ENCODE measurements at places on chromosomes 16 and 17. TPM values are rescaled to one million over a fixed set of nuclear protein-coding genes. Genes with fewer than 3 reads are reported as not detected.

- no peak for DNase-seq
Measured at GRCh38 chr17:73013301-73013700, 79.2 kb downstream of the SLC39A11 start.

DNA sequence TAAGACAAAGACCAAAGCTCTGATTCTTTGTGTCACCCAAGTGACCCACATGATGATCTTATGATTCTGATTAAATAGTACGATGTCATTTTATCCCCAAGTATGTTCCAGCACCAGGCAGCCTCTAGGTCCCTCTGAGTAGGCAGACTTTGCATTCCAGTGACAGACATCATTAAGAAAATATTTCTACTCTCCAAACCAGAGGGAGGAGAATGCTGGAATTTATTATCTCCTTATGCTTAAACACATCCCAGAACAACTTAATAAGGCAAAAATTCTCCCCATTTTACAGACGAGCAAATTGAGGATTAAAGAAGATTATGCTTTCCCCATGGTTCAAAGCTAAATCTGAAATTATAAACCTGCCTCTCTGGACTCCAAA is 192.8 kb upstream of the CDH11 start:
- DNase-seq, result no peak

DNA sequence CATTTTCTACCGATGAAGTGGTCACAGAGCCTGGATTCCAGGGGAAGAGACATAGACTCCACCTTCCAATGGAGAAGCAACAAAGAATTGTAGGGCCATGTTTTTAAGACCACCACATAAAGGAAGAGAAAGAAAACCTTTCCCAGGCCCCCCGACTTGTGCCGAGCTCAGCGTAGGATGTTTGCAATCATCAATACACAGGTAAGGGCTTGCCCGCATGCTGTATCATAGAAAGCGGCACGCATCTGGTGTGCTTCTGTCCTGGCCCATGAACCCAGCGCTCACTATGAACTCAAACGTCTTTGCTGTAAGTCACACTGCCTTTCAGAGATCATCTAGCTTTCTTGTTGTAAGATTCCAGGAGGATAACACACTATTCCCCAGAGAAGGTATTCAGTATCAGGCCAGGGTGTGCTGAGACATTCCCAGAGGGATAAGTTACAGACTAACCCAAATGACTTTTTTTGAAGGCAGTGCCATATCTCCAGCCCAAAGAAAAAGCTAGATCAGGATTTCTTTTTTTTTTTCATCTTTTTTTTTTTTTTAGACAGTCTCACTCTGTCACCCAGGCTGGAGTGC is 79.5 kb upstream of the RPL38 start:
- no peak for DNase-seq

SECTM1 gene
- 3.8 TPM for total RNA-seq

IL21R gene
- total RNA-seq, result 91.4 TPM

TMEM204 gene
- 16.2 TPM for total RNA-seq

GRCh38 chr16:89618109-89618998 is 4.9 kb downstream of the DPEP1 start:
- no peak for DNase-seq

DNA sequence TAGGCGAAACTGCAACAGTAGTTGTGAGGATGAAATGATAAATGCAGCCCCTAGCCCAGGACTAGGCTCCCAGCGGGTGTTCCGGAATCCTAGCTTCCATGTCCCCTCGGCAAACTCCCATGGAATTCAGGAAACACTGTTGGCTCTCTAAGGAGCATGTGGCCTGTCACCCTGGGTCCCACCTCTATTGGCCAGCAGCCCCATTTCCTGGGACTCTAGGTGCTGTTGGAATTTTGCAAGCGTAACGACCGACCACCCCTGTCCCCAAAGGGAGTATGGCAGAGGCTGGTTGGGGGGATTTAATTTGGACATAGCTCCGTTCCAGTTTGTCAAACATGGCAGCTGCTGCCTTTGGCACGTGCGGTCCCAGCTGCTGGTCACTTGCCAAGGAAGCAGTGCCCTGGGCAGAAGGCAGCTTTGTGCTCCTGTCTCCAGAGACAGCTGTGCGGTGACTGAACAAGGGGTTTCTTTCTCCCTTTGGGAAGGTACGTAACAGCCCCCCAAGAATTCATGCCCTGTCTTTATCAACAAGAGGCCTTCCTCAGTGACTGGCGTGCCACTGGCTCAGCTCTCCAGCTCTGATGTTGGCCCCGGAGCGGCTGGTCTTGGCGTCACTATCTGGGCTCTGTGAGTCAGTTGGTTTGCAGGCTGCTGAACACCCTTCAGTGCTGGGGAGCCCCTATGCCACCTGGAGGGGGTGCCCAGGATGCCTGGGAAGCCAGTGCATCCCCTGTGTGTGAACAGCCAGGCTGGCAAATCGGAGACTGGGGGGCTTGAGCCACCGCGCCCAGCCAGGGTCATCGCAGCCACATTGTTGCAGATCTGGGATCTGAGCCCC is 235.2 kb upstream of the TNRC6C start:
- DNase-seq, result no peak

DNA sequence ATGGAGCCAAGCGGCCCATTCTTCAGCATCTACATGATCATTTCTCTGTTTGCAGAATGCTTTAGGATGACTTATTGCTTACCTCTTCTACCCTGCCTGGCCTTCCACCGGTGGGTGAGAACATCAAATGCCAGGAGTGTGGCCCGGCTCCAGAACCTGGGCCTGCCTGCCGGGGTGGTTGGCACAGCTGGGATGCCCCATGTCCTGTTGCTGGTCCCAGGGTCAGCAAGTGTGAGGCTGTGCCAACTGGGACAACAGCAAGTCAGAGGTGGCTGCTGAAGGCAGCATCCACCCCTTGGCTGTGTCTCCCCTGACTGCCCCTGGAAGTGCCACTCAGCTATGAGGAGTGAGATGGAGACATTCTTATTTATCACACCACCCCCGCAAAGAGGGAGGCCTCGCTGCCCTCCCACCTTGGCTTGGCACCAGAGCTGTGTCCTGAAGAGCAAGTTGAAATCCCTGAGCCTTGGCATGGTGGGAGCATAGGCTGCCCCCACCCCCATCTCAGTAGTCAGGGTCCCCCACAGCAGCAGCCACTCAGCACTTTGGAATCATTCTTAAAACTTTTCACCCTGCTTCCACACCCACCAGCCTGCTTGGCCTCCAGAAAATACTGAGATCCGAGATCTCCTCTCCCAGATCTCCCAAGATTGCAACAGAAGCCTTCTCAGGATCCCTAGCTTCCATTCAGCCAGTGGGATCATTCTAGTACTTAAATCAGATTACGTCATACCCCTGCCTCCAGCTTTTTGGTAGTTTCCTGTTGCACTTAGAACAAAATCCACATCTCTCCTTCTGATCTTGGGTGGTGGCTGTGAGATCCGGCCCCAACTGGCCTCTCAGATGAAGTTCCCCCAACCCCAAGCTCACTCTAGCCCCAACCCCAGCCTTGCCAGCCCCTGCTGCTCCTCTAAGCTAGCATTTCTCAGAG is 127.5 kb downstream of the SOCS1 start:
- DNase-seq, result no peak

DNA sequence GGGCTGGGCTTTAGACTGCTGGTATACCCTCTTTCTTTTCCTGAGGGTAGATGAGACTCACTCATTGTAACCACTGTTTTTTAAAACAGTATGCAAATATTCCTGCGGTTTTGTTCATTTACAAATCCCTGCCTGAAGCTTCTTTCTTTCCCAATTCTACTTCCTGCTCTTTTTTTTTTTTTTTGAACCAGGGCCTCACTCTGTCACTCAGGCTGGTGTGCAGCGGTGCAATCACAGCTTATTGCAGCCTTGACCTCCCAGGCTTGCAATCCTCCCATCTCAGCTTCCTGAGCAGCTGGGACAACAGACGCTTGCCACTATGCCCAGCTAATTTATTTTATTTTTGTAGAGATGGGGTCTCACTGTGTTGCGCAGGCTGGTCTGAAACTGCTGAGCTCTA is 8.0 kb upstream of the SULT1A1 start:
- DNase-seq, result no peak

DNA sequence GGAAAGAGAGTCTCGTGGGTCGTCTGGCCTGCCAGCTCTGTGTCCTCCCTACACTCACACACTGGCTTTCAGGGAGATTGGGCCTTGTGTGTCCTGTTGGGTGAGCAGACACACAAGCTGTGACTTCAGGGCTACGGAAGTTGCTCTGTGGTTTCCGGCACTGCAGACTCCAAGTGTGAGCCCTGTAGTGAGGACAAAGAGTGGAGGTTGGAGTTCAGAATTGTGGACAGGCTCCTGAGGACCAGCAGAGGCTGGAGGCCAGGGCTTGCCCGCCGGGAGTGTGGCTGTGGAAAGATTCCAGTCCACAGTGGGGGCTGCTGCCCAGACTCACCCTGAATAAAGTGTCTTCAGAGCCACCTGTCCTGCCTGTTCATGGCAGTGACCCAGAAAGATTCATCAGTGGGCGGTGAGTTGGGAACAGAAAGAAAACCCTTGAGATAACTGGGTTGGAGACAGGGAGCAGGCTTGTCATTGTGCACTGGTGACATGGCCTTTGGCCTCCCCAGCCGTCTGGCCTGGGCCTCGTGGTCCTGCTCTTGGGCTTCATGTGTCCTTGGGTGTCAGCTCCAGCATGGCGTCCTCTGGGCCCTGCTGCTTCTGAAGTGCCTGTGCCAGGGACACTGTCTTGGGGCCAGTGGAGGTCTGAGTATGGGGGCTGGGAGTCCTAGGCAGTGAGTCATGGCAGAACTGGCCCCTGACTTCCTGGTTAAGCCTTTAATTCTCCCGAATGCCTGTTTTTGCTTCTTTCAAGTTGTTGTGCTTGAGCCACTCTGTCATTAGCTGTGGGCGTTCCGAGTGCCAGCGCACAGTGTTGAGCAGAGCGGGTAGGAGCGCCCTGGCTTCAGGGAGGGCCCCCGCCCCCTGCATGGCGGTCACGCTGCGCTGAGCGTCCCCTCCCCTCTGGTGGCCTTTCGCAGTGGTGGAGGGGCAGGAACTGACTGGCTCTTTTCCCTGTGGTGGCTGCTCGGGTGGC is 19.9 kb upstream of the ZNF750 start:
- peak; percentile 48 for DNase-seq

GRCh38 chr16:17998996-17999395 is 337.5 kb downstream of the NPIPA8 start:
- DNase-seq, result no peak

DNA sequence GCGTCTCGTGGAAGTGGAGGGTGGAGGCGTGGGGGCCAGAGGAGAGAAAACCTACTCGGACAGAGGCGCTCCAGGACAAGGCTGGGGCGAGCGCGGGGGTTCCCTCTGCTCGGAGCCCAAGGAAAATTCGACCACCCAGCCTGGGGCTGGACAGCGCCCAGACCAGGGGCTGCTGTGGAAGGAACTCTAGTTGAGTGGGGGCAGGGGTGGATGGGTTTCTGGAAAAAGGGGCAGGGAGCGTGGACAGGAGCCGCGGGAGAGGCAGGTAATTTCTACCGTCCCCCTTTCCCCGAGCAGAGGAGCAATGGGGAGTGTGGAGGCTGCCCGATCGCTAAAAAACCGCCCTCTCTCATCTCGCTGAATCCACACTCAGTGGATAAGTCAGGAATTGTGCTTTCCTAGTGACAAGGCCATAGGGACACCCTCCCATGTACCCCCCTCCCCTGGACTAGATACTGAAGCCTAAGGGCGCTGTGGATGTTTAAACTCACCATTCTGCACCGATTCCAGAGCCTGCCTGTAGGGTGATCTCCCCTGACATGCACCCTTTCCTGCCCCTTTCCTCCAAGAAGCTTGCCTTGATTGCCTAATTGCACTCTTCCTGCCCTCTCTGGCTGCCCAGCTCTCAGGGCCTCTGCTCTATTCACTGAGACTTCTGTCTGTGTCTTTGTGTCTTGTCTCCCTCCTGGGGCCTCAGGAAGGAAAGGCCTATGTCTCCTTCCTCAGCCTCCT is 90.7 kb upstream of the TMEM97 start:
- no peak for DNase-seq

GRCh38 chr17:1331708-1332107 is 52.2 kb downstream of the TRARG1 start:
- no peak for DNase-seq

KRT40 gene
- not detected for total RNA-seq

ABCA10 gene
- 0.41 TPM for total RNA-seq

MYL4 gene
- not detected for total RNA-seq

GRCh38 chr16:60060731-60061130 is 1326.6 kb upstream of the GOT2 start:
- no peak for DNase-seq

- no peak for DNase-seq
Measured at GRCh38 chr16:79429381-79430190, 171.0 kb downstream of the MAF start.

All from activated T-cell treated with anti-CD3 and anti-CD28 coated beads, Interleukin-2, amount 50 U/mL, for 4 hours (primary cell).